ENCODE measurements at places on chromosomes 7 and 10.
A peak's percentile ranks its signal among the peaks of the same experiment; 100 is the strongest.

DNA sequence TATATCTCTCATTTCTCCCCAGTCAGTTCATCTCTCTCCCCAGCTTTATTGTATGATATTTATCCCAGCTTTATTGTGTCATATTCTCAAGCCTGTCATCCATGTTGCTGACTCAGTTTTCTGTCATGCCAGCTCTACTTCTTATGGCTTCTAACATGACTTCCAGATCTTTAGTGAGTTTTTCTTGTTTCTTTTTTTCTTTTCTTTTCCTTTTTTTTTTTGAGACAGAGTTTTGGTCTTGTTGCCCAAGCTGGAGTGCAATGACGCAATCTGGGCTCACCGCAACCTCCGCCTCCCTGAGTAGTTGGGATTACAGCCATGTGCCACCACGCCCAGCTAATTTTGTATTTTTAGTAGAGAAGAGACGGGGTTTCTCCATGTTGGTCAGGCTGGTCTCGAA lies 28.7 kb upstream of the CALU start:
- DNase-seq = no peak

GRCh38 chr7:23472046-23472445 lies 1.8 kb upstream of the IGF2BP3 start:
- DNase-seq = no peak

DNA sequence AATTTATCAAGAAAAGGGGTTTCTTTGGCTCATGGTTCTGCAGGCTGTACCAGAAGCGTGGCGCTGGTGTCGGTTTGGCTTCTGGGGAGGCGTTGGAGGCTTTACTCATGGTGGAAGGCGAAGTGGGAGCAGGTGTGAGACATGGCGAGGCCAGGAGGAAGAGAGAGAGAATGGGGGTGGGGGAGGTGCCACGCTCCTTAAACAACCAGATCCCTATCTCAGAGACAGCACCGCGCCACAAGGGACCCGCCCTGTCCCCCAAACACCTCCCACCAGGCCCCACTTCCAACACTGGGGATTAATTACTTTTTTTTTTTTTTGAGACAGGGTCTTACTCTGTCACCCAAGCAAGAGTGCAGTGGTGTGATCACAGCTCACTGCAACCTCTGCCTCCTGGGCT lies 18.0 kb upstream of the SH2B2 start:
- no peak for DNase-seq

DNA sequence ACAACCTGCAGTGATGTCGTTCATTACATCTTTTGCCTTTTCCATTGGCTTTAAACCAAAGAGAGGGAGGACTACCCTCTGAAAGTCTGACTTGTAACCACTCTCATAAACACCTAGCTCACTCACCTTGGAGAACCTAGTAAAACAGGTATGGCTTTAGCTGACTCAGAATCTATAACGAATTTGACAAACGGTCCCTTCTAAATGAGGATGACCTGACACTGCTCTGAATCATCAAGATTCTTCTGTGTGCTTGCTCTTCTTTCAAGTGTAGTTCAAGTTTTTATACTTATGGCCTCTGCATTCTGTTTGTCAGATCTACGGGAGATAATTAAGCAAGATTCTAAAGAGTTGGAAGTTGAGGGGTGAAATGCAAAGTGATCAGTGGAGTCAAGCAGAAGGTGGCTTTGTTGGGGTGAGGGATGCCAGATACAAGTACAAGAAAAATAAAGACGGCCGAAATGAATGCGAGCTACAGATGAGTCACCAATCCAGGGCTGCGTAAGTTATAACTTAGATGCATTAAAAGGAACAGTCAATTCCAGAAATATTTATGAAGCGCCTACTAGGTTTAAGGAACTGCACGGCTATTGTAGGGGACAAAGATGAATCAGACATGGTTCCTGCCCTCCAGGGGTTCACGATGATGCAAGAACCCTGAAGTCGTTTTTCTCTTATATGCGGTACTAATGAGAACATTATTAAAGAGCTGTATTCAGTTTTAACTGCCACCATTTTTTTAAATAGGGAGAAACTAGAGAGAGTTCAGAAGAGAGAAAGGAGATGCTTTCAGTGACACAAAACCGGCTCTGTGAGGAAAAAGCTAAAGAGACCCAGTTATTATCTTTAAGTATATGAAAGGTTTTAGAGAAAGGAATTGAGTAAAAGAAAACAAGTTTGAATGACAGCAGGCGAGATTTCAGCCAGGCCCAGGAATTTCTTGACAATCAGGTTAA lies 6.5 kb downstream of the HIPK2 start:
- DNase-seq = no peak

GRCh38 chr7:3836855-3837254 lies 535.8 kb downstream of the SDK1 start:
- DNase-seq = no peak

DNA sequence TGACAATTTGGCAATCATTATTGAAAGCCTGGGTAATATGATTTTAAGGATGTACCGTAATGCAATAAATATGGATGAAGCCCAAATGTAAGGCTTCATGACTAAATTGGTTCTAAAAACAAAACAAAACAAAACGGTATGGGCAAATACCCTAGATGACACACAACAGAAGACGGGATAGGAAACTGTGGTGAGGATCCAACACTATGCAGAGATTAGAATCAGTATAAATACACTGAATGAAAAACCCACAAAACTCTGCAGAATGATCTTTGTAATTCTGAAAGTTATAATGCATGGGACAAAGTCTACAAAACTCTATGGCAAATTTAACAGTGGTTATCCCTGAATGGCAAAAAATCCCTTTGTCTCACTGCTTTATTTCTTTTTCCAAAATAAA lies 57.6 kb downstream of the MALSU1 start:
- no peak for DNase-seq

- DNase-seq = no peak
Measured at GRCh38 chr10:5282137-5282536, 82.6 kb upstream of the UCN3 start.

GRCh38 chr10:127193125-127193524 lies 3.3 kb downstream of the INSYN2A start:
- no peak for DNase-seq

DNA sequence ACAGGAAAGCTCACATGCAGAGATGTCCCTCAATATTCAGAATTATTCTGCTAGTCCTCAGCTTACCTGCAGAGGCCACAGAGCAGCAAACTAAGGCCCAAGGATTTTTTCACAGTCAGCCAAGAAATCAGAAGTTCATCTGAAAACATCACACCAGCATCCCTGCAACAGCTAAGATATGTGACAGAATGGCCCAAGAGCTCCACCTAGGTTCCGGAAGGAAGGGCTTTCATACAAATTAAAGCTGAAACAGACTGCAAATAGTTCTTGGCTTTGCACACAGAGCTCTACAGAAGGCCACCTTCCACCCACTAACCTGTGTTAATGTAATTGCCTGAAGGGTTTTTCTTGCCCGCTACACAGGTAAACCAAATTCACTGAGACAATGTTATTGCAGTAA lies 438.8 kb upstream of the C7orf33 start:
- DNase-seq = no peak

DNA sequence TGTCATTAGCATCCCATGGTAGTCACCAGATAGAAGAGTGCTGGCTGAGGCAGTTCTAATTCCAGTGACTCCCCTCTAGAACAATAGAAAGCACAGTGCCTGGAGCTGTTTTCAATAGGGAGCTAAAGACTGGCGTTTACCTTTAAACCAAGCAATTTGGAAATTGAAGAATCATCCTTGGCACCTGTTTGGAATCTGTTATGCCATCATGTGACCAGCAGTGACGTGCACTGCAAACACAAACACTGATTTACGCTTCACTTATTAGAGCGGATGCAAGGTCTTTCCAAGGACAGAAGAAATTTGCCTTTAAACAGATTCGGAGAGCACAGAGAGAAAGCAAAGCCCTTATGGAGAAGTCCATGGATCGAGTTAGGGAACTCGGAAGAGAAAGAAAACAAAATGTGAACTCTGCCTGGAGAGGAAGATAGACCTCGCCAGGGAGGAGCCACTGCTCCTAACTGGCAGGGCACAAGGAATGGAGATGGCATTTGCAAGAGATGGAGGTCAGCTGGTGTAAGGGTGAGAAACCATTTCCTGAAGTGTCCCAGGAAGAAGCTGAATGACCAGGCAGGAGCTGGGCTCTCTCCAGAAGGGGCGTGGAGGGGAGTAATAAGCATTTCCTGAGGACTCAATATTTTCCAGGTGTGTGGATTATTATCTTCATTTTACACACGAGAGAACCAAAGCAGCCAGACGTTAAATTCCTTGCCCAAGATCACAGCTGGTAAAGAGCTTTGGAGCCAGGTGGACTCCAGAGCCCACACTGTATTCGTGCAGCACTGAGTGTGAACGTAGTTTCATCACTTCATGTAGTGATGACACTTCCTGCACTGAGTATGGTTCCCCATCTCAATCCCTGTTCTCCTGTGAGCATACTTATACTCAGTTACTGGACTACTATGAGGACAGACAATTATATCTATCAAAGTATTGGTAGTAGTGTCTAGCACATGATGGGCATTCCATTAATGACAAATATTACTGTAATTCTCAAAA lies 97.7 kb downstream of the CUBN start:
- no peak for DNase-seq

- no peak for DNase-seq
Measured at GRCh38 chr10:83880252-83880791, 259.0 kb upstream of the GHITM start.

DNA sequence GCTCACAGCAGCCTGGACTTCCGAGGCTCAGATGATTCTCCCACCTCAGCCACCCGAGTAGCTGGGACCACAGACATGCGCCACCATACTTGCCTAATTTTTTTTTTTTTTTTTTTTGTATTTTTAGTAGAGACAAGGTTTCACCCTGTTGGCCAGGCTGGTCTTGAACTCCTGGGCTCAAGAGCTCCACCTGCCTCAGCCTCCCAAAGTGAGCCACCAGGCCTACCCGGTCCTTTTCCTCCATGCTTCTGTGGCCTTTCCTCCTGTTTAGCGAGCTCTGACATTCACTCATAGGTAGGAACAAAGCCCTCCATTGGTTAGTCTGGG lies 50.1 kb upstream of the SRPK2 start:
- DNase-seq = no peak

- DNase-seq = peak; percentile 14
Measured at GRCh38 chr7:106346678-106347217, 62.0 kb upstream of the NAMPT start.

- DNase-seq = no peak
Measured at GRCh38 chr10:103480521-103480920, 1.5 kb upstream of the CALHM3 start.

- no peak for DNase-seq
Measured at GRCh38 chr7:124085179-124085578, 52.3 kb upstream of the TMEM229A start.

DNA sequence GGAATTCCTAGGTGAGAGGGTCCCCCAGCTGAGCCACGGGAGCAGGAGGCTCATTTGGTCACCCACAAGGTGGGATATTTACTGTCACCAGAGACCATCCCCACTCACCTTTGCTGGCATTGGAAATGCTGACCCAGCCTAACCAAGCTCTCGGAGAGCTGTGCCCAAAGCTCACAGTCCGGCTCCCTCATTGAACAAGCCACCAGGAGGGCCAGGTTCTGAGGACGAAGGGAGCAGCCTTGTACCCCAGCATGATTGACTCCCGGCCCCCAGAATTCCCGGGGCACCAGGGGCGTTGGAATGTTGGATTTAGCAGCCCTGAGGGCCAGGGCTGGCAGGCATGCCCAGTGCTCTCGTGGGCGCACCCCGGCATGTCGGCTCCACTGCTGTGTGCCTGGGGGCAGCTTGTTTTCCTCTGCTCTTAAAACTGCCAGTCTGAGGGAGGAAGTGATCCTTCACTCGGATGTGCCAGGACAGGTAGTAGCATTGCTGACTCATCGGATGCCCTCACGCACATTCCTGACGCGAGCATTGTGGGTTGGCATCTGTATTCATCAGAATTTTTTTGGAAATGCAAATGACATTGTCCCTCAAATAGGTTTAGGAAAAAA lies 23.3 kb downstream of the CLIP2 start:
- no peak for DNase-seq

GRCh38 chr7:133121175-133121844 lies 39.4 kb upstream of the CHCHD3 start:
- DNase-seq = no peak

GRCh38 chr7:108059526-108059925 lies 56.6 kb upstream of the LAMB1 start:
- no peak for DNase-seq

DNA sequence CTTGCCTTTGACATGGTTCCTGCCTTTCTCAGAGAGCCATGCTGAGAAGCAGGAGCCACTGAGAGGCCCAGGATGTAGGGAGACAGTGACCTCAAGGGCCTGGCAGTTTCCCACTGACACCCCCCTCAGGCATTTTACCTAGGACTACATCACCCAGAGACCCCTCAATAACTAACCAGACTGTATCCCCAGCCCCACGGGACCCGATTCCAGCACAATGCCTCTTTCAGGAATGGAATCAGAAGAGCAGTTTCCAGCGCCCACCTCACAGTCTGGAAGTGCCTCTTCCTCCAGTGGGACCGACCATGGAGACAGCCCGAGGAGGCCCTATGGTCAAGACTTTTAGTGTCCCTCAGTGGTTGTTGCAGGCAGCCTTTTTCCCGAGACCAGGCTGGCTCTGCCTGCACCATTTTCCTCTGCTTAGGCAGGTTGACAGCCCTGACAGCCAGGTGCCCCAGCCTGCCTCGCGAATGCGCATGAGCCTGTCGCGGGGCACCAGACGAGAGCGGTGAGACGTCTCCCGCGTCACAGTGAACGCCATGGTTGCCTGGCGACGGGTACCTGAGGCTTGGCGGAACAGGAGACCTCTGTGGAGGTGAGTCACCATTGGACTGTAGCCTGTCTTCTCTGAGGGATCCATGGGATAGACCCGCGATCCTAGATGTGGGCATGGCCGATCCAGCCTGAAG lies 28.4 kb upstream of the ZNF273 start:
- no peak for DNase-seq

DNA sequence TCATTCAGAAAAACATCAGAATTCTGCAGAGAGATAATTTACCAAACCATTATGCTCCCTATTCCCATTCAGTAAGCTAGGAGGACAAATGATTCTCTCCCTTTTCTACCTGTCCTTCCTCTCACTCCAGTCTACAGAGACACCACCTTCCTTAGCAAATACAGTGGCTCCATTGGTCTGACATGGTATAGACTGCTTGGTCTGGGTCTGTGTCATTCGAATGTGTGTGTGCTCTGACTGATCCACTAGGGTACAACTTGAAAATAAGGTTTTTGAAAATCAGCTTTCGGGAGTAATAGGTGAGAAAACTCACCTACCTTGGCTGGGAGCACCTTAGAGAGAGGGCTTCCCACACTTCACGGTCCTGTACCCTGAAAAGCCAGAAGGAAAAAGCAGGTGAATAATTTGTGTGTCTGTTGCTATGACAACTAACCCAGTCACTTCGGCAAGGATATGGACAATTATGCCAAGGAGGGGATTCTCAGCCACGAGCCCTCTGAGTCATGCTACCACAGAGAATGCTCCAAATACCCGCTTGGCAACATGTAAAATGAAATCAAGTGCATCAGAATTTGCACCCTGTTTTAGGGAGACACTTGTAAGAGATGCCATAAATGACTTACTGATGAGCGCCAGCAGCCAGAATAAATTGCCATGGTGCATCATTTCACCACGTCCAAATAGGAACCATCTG lies 114.5 kb upstream of the PRKCQ start:
- DNase-seq = no peak

GRCh38 chr7:155338632-155339320 lies 41.1 kb downstream of the INSIG1 start:
- no peak for DNase-seq
